AML-193 (cell line): ENCODE measurements at places on chromosomes 6 and 20.

- no peak for DNase-seq
Measured at GRCh38 chr6:130206479-130206878, 16.3 kb downstream of the SAMD3 start.

- DNase-seq, result no peak
Measured at GRCh38 chr20:2631228-2631627, 21.2 kb upstream of the NOP56 start.

DNA sequence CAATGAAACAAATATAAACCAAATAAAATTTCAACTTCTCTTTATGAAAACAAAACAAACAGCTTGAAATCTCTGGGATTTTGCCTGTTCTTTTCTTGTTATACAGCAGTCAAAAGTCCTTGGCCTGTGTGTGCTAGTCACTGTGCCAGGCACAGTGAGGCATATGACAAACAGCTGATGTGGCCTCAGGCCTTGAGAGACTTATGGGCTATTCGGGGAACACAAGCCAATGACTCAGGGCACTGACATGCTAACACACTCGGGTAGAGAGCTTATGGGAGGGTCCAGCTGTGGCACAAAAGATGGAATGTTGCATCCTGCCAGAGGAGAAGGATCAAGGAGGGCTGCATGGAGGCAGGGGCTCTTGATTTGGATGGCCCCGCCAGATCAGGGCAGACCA, 95.4 kb upstream of the NKX2-2 start:
- DNase-seq, result no peak

- no peak for DNase-seq
Measured at GRCh38 chr20:45372646-45373352, 5.3 kb downstream of the TP53TG5 start.

- no peak for DNase-seq
Measured at GRCh38 chr6:37648465-37649330, 49.0 kb downstream of the MDGA1 start.
